ENCODE measurements at places on chromosomes 3 and 15.
A peak's percentile ranks its signal among the peaks of the same experiment; 100 is the strongest.

DNA sequence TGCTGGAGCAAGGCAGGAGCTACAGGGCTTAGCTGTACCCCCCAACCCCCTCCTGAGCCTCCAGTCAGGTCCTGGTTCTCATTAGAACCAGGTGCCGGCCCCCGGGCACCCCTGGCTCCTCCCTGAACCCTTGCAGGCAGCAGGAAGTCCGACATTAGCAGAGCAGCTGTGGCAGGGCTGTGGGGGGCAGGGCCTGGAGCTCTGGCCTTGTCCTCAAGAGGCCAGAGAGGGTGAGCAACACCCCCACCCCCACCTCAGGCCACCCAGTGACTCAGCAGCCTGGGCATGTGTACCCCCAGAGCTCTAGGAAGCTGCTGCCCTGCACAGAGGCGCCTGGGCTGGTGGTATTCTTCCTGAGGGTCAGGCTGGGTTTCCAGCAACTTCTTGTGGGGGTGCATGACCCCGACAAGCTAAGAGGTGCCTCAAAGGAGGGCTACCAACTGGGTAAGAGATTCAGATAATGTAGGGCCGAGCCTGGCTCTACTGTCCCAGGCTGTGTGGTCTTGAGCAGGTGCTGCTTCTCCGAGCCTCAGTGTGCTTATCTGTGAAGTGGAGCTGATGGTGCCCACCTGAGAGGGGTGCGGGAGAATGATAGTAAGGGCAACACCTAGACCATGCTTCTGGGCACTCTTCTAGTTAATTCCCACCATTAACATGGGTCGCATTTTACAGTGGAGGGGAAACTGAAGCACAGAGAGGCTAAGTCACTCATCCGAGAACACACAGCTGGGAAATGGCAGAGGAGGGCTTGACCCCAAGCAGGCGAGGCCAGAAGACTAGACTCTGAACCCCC, 16.0 kb downstream of the H1-8 start:
- peaks cover 42% of the 10 kb centered on the region for H3K36me3 ChIP-seq
- H3K27ac ChIP-seq, result peak overlapping the region; percentile 98
- no peaks in the 10 kb centered on the region for H3K27me3 ChIP-seq
- peak; percentile 74 for DNase-seq
- peaks cover 39% of the 10 kb centered on the region for H3K4me1 ChIP-seq
- H3K4me3 ChIP-seq, result no peak overlapping the region

GRCh38 chr3:111773484-111773883, 85.6 kb upstream of the PHLDB2 start:
- peaks cover 3% of the 10 kb centered on the region for H3K27me3 ChIP-seq
- H3K27ac ChIP-seq, result no peak overlapping the region
- no peak for DNase-seq
- H3K4me3 ChIP-seq, result no peak overlapping the region
- peaks cover 5% of the 10 kb centered on the region for H3K4me1 ChIP-seq
- no peaks in the 10 kb centered on the region for H3K36me3 ChIP-seq

GRCh38 chr15:51267703-51268083, 70.7 kb downstream of the CYP19A1 start:
- no peaks in the 10 kb centered on the region for H3K4me1 ChIP-seq
- peaks cover 72% of the 10 kb centered on the region for H3K27me3 ChIP-seq
- H3K27ac ChIP-seq, result no peak overlapping the region

DNA sequence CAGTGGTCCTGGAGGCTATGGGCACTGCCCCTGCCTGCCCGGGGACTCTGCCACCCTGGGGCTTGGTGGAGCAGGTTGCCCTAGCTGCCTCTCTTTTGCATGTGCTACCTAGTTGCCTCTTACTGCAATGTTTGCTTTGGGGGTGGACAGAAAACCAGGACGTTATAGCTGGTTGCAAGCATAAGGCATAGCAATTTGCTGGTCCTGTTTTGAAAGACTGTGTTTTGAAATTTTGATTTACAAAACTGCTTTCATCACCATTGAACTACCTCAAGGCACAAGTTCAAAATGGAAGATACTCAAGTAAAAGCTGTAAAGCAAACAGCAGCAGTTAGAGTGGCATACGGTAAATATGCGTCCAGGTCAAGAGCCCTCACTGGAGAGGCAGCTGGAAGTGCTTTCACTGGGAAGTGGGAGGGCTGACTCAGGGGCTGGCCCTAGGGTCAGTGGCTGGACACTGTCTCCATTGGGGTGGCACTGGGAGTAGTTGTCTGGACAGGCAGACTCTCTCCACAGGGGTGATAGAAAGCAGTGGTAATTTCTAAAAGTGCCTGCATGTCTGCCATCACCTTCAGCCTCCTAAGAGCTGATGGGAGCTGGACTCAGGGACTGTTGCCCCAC, 138.1 kb downstream of the CHDH start:
- no peak overlapping the region for H3K27ac ChIP-seq
- H3K4me1 ChIP-seq, result no peaks in the 10 kb centered on the region
- H3K36me3 ChIP-seq, result no peaks in the 10 kb centered on the region
- DNase-seq, result no peak
- no peak overlapping the region for H3K4me3 ChIP-seq
- peaks cover 5% of the 10 kb centered on the region for H3K27me3 ChIP-seq

DNA sequence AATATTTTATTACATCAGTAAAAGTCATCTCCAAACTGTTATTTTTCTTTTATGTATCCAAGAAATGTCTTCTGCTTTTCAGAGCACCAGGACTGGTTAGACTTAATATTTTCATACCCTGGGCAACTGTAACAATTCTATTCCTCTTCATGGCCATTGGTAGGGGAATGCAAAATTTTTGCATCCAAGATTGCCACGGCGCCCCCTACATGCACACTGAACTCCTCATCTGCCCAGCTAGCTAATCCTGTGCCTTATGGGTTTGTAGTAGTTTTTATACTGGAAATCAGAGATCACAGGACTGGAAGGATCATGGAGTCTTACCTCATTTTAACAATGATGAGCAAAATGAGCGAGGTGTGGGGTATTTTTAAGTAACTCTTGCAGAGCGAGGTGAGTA, 74.2 kb downstream of the CRTC3 start:
- no peak overlapping the region for H3K27ac ChIP-seq
- peaks cover 39% of the 10 kb centered on the region for H3K36me3 ChIP-seq
- H3K27me3 ChIP-seq, result no peaks in the 10 kb centered on the region
- peaks cover 5% of the 10 kb centered on the region for H3K4me1 ChIP-seq
- no peak overlapping the region for H3K4me3 ChIP-seq

- H3K4me1 ChIP-seq, result peaks cover 5% of the 10 kb centered on the region
- no peaks in the 10 kb centered on the region for H3K27me3 ChIP-seq
- H3K27ac ChIP-seq, result no peak overlapping the region
- no peak for DNase-seq
These were observed 14.4 kb downstream of the GK5 start for GRCh38 chr3:142211034-142211433.

DNA sequence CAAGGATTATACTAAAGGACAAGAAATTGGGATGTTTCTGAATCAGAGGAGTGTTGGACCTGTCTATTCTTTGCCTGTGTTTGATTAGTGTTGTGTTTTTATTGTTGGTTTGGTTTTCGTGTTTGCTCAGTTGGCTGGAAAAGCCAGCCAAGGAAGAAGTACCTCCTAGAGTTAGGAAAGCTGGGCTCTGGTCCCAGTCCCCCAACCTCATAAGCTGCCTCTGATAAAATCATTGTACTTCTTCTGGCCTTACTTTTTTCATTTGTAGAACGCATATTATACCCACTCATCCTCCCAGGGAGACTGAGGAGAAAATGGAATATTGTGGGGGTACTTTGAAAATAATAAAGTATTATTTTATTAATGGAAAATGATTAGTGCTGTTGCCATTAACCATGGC, 177.4 kb upstream of the TRIM42 start:
- no peak overlapping the region for H3K4me3 ChIP-seq
- H3K27me3 ChIP-seq, result no peaks in the 10 kb centered on the region
- no peak overlapping the region for H3K27ac ChIP-seq
- no peak for DNase-seq
- H3K4me1 ChIP-seq, result no peaks in the 10 kb centered on the region

DNA sequence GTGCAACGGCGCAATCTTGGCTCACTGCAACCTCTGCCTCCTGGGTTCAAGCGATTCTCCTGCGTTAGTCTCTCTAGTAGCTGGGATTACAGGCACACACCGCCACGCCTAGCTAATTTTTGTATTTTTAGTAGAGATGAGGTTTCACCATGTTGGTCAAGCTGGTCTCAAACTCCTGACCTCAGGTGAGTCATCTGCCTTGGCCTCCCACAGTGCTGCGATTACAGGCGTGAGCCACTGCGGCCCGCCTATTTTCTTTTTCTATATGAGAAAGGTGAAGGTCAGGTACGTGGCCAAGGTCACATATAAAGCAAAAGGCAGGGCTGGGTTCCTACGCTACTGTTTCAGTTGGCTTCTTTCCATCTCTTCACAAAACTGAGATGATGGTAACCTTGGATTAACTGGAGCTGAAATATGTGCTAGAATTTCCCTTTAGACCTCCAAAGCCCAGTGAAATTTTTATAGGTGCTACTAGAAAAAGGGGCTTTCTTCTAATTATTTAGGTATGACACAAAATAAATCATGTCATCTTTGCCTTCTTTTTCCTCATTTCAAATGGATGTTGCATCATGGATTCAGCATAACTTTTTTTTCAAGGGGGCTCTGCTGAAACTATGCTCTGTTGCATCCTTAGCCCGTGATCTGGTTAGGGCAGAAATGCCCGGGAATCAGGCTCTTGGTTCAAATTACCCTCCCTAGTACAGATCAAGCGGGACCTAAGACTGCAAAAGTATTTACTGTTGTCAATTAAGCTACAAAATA, 68.5 kb downstream of the MYO1E start:
- peak; percentile 22 for DNase-seq
- no peak overlapping the region for H3K27ac ChIP-seq
- no peaks in the 10 kb centered on the region for H3K27me3 ChIP-seq

- no peak overlapping the region for H3K4me3 ChIP-seq
- H3K4me1 ChIP-seq, result peaks cover 4% of the 10 kb centered on the region
- H3K27me3 ChIP-seq, result no peaks in the 10 kb centered on the region
- peak overlapping the region; percentile 62 for H3K27ac ChIP-seq
- DNase-seq, result peak; percentile 69
These were observed 4.5 kb downstream of the DNAJC13 start for GRCh38 chr3:132421832-132422231.

DNA sequence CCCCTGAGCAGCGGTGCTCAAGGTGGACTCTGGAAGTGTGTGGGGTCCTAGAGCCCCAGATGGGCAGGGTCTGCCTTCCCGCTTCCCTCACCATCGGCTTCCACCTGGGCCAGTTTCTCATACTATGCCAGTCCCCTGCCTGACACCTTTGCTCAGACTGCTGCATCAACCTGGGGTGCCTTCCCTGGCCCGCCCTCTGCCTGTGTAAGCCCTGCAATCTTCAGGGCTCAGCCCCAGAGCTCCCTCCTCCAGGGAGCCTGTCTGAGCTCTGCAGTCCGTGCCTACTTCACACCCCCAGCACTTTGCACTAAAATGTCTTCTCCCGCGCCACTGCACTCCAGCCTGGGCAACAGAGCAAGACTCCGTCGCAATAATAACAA, 13.1 kb downstream of the CSK start:
- H3K27ac ChIP-seq, result no peak overlapping the region
- DNase-seq, result no peak

DNA sequence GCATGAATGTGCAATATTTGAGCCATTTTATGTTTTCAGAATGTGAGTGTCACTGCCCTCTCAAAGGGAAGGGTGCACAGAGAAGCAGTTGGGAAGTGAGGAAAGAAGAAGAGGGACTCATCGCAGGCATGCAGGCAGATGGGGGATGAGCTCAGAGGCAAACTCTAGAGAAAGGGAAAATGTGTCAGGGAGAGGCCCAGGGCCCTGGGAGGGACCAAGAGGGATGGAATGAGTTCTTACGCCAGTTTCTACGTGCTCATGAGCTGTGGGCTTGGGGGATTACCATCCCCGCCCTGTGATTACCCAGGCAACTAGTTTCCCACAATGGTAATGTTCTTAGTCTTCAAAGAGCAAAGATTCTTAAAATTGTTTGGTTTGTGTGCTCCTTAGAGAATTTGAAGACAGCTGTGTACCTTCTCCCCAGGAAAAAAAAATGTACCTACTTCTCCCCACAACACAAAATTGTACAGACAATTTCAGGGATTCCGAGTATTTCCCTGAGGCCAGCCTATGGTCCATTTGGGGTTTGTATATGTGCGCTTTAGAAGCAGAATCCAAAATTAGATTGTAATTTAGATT, 17.8 kb downstream of the GCSAM start:
- no peak for DNase-seq
- H3K27me3 ChIP-seq, result no peaks in the 10 kb centered on the region
- H3K36me3 ChIP-seq, result peaks cover 6% of the 10 kb centered on the region
- no peak overlapping the region for H3K4me3 ChIP-seq

GRCh38 chr3:78130741-78131290, 1090.9 kb downstream of the ROBO2 start:
- H3K27me3 ChIP-seq, result no peaks in the 10 kb centered on the region
- no peaks in the 10 kb centered on the region for H3K4me1 ChIP-seq
- H3K27ac ChIP-seq, result no peak overlapping the region
- no peak overlapping the region for H3K4me3 ChIP-seq
- no peak for DNase-seq
